Effector memory CD4-positive, alpha-beta T cell (primary cell): ENCODE measurements at places on chromosomes 3 and 15.

- no peak for DNase-seq
These were observed 35.4 kb downstream of the PSTPIP1 start for GRCh38 chr15:77030048-77030927.

DNA sequence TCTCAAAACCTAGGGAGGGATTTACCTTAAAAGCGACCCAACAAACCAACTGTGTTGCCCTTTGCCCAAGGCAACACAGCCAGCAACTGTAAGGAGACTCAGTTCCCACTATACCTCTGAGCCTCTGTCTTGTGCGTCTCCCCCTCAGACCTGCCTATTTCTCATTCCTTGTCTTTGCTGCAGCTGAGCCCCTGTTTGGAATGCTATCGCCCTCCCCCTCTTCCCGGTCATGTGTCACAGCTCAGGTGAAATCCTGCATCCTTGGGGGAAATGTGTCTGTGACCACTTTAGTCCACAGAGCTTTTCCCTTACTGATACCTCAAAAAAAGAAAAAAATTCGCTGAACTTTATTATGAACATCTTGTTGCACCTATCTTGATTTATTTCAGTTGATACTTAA, 52.0 kb upstream of the LRIG1 start:
- DNase-seq = no peak

- DNase-seq = no peak
These were observed 11.4 kb upstream of the C3orf22 start for GRCh38 chr3:126570103-126570541.

GRCh38 chr3:186247821-186248814, 113.9 kb downstream of the DGKG start:
- no peak for DNase-seq

- DNase-seq = no peak
These were observed 60.8 kb downstream of the TFDP2 start for GRCh38 chr3:142088522-142088921.

DNA sequence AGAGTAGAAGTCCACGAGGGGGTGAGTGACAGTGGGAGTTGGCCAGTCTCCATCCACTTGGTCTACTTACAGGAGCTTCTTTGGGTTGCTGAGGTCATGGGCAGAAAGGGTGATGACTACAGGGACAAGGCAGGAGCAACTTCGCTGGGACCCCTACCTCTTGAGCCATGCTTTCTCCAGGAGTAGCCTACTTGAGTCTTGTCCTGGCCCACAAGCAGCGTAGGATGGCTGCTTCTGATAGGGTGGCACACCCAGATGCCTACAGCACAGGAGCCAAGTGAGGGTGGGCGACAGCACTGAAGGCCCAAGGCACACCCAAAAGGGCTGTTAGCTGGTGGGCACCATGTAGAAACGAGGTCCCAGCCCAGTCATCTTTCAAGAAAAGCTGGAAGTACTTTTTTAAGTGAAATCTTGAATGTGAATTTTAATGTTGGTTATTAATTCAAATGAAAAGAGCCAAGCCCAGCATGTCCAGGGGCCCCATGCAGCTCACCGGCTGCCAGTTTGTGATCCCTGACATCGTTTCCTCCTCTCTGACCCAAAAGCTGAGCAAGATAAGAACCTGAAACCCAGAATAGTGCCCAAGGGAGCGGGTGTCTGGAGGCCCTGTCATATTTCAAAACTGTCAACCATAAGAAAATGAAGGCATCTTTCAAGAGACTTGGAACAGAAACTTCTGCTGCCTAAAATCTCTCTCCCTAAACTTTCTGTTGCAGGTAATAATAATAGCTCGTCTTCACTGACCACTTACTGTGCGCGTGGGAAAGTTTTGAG, 2.2 kb upstream of the CPEB1 start:
- no peak for DNase-seq

GRCh38 chr3:43046583-43046982, 59.3 kb downstream of the POMGNT2 start:
- no peak for DNase-seq

DNA sequence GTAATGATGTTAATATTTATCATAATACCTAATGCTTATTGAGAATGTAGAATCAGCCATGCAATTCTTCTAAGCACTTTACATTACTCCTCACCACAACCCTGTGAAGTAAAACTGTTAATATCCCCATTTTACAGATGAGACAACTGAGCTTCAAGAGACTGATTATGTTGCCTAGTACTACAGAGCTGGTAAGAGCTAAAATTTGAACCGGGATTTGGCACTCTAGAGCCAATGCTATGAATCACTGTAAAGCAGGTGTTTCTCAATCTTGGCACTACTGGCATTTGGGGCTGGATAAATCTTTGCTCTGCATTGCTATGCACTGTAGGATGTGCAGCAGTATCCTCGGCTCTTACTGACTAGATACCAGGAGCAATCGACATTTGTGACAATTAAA, 367.7 kb downstream of the MAGI1 start:
- DNase-seq = no peak

- DNase-seq = peak; percentile 56
These were observed 33.7 kb upstream of the CD47 start for GRCh38 chr3:108124337-108125152.

- DNase-seq = no peak
These were observed 419.7 kb downstream of the ZBTB20 start for GRCh38 chr3:114727373-114727772.

DNA sequence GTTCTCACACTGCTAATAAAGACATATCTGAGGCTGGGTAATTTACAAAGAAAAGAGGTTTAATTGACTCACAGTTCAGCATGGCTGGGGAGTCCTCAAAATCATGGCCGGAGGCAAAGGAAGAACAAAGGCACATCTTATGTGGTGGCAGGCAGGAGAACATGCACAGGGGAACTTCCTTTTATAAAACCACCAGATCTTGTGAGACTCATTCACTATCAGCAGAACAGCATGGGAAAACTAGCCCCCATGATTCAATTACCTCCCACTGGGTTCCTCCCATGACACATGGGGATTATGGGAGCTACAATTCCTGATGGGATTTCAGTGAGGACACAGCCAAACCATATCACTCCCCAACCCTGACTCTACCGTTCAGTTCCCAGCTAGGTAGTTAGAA, 59.7 kb upstream of the MINAR1 start:
- no peak for DNase-seq

- no peak for DNase-seq
These were observed 398 bp upstream of the RAB7A start for GRCh38 chr3:128725547-128726022.

GRCh38 chr3:119331661-119332060, 37.5 kb downstream of the ARHGAP31 start:
- no peak for DNase-seq

GRCh38 chr3:145902166-145902565, 258.8 kb downstream of the PLOD2 start:
- DNase-seq = no peak

- DNase-seq = no peak
These were observed 17.5 kb downstream of the COPS2 start for GRCh38 chr15:49137861-49138260.

- DNase-seq = no peak
These were observed 543.0 kb upstream of the KCNMB2 start for GRCh38 chr3:177992993-177993970.

- DNase-seq = no peak
These were observed 22.2 kb upstream of the FGD5 start for GRCh38 chr3:14796403-14797077.

- no peak for DNase-seq
These were observed 106.5 kb upstream of the CMC1 start for GRCh38 chr3:28134792-28135375.

- no peak for DNase-seq
These were observed 42.4 kb upstream of the HERC1 start for GRCh38 chr15:63876085-63876662.

- DNase-seq = no peak
These were observed 75.3 kb downstream of the ST8SIA2 start for GRCh38 chr15:92468991-92469390.

DNA sequence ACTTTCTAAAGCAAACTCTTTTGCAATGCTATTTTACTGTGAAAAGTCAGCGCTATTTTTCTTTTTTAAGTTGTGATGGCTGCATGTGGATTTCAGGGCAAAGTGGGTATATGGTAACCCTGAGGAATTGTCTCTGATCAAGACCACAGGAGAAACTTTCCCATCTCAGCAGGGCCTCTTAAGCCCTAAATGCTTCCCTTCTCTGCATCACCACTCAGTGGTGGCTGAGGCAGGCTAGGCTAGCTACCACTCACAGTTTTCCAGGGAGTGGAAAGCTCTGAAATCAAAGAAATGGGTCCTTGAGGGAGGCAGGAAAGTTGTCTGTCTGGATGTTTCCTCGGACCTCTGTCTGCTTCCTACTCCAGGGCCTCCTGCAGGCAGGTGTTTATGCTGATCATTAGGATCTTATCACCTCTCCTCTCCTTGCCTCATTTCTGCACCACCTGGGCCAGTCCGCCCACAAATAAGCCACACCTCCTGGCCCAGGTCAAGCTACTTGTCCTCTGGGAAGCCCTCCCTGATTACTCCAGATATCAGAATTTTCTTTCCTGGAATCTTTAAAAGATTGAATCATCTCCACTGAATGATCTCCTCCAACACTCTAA, 37.0 kb downstream of the CEMIP start:
- DNase-seq = no peak

- no peak for DNase-seq
These were observed 54.0 kb downstream of the KCNAB1 start for GRCh38 chr3:156174229-156174847.

DNA sequence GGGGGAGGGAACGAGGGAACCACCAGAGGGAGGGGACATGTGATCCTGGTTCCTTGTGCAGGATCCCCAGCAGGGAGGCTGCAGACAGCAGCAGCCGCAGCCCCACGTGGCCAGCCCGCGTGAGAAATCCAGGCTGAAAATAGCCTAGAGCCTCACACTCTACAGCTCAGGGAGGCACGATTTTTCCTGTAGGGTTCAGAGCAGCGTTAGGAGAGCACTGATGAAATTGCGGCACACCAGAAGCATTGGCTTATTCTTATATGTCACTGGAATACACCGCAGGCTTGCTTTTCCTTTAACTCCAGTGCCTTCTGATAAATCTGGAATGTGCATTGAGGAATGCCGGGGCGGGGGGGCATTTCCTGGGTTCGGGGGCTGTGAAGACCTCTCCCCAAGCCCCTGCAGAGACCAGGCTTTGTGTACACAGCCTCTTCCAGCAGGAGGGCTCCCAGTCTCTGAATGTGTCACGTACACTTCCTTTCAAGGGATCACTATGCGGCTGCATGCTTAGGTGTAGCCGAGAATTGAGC, 193.0 kb downstream of the ATP10A start:
- DNase-seq = no peak

DNA sequence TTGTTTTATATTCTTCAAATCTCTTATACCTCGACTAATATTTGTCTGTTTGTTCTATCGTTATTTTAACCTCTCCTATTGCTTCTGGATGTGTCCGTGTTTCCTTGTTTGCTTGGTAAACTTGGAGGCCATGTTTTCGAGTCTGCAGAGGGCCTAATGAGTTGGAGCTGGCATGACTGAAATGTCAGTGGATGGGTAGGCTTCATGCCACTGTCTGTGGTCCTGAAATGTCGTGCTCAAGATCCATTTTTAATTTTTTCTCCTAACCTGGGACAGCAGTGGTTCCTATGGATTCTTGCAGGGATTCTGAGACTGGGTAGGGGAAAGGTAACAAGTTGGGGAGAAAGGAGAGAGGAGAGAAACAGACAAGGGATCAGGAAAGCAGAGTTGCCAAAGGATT, 18.8 kb upstream of the GASK1A start:
- DNase-seq = no peak

DNA sequence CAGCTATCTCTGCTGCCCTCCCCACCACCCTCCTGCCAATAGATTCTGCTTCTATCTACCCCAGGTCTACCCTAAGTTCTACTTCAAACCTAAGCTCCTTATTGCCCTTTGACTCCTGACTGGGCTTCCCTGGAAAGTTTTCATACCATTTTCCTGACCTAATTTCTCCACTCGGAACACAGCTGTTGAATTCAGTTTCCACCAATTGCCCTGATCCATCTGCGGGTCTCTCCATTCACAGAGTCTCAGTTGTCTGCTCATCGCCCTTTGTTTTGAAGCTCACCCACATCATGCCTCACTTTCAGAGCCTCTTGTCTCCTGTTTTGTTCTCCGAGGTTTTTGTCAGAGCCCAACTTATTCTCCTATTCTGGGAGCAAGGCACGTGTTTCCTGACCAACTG, 56.8 kb upstream of the ABI3BP start:
- DNase-seq = no peak

GRCh38 chr3:48012659-48013058, 3.6 kb downstream of the MAP4 start:
- DNase-seq = no peak

DNA sequence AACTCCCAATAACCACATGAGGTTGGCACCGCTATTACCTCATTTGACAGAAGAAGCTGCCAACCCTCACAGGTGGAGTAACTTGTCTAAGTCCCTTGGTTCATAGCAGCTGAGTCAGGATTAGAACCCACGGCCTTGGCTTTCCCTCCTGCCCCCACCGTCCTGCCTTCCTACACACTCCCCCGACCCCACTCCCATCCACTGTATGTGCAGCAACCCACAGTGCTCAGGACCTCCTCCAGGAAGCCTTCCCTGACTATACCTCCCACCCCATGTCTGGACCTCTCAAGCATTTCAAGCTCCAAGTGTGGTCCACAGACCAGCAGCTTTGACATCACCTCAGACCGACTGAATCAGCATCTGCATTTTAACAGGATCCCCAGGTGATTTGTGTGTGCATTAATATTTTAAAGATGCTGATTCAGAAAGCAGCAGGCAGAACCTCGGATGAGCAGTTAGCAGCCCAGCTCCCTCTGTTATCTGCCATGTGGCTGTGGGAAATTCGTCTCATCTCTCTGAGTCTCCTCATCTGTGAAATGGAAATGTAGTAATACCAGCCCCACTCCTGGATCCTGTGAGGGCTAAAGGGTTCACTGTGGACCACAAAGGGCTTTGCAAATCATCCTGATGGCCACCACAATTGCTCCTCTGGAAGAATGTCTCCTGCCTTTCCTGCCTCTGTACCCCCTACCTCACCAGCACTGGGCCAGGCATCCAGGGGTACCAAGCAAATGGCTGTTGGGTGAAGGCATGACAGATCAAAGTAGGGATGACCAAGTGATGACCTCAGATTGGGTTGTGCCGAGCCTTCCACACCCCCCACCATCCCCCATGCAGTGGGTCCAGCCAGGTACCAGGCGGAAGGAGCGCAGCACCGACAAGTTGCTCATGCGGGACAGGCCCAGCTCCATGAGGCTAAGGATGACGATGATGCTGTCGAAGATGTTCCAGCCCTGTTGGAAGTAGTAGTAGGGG, 62.7 kb downstream of the SCN5A start:
- no peak for DNase-seq

- DNase-seq = no peak
These were observed 37.7 kb upstream of the SYNPR start for GRCh38 chr3:63240381-63240902.

GRCh38 chr15:60745469-60746061, 266.6 kb upstream of the ICE2 start:
- DNase-seq = no peak
